ENCODE measurements at places on chromosomes 13 and 19.

GRCh38 chr19:5048091-5048726 lies 79.3 kb downstream of the KDM4B start:
- no peak for DNase-seq

GRCh38 chr13:26509491-26509890 lies 48.0 kb upstream of the WASF3 start:
- DNase-seq = no peak

DNA sequence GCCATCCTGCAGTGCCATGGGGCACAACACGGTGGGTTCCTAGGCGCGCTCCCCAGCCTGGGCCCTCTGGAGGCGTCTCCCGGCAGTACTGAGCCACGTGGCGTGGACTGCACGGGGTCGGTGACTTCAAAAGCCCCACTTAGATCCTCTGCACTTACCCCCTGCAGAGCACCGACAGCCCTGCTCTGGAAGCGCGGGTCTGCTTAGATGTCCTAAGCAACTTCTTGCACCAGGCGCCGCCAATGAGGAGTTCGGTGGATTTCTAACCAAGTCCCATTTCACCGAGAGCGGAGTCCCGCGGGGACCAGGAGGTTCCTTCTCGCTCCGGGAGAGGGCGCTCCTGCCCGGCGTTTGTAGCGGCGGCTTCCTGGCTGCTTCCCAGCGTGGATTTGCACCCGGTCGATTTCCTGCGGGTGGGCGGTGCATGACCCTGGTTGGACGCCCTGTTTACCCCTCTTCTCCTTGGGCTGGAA lies 25.2 kb upstream of the ZNF845 start:
- DNase-seq = no peak

- DNase-seq = no peak
Measured at GRCh38 chr13:97339988-97340749, 93.8 kb upstream of the RAP2A start.

DNA sequence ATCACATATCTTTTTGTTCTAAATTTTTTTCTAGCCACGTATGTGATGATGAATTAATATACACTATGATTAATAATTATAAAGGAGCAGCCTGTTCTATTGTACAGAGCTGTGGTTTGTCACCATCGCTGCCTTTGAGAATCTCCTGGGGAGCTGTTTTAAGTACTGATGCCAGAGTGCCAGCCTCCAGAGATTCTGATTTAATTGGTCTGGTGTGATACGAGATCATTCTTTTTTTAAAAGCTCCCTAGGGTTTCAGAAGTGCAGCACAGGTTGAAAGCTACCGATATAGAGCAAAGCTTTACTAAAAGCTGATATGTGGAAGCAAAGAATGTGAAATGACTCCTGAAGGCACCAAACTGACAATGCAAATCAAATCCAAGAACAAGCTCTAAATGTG lies 314.7 kb downstream of the ITGBL1 start:
- no peak for DNase-seq

- DNase-seq = no peak
Measured at GRCh38 chr19:53908106-53908934, 758 bp upstream of the CACNG7 start.

- no peak for DNase-seq
Measured at GRCh38 chr13:26760832-26761582, 421 bp upstream of the GPR12 start.

GRCh38 chr19:13090511-13091231 lies 12.0 kb downstream of the LYL1 start:
- no peak for DNase-seq

GRCh38 chr19:3047496-3048189 lies 14.7 kb downstream of the TLE5 start:
- DNase-seq = no peak

DNA sequence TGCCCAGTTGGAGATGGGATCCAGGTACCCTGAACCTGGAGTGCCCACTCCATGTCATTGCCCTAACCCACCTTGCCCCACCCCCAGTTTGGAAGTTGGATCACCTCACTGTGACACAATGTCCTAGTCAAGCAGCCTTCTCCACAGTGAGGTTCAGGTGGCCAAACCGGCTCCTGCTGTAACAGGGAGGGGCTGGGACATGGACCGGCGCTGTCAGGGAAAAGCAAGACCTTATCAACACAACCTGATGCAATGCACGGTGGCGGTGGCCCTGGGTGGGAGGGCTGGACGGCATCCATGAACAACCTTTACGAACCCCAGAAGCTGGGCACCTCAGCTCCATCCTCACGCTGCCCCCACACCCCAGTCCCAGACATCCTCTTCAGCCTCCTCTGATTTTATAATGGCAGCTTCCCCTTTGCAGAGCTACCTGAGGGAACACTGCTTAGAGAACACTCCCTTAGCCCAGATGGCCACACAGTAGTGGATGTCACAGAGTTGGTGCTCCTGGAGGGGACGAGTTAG lies 1.6 kb upstream of the KRTDAP start:
- no peak for DNase-seq

All from cortex of kidney (tissue), 1 donor.